Astrocyte (in vitro differentiated cells and primary cell): ENCODE measurements at places on chromosomes 1 and 21. TPM values are rescaled to one million over a fixed set of nuclear protein-coding genes. Genes with fewer than 3 reads are reported as not detected.

GRCh38 chr21:36788120-36788638 is 89.3 kb downstream of the SIM2 start:
- DNase-seq: no peak

DNA sequence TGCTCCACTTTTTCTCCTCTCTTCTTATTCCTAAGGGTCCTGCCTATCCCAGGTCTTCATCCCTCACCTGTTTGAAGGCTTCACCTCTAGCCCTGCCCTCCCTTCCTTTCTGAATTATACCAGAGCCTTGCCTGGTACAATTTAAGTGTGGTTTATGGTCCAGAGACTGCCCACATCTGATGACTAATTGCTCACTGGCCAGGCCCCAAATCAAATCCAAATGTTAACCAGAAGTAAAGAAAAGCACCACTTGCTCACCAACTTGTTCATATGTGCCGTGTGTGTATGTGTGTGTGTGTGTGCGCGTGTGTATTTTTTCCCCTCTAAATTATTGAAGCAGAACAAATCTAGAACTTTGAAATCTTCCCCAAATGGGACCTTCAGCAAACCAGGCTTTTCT is 26.4 kb downstream of the MYOM3 start:
- peak; percentile 38 for DNase-seq

GRCh38 chr1:169694304-169695075 is 16.9 kb downstream of the SELL start:
- no peak for DNase-seq

The CADM3 gene
- 18.2 and 26.2 TPM in 2 replicates for total RNA-seq

The RCSD1 gene
- 0.58 and 0.98 TPM in 2 replicates for total RNA-seq
